Panc1 (cell line): ENCODE measurements at places on chromosomes 4 and X. TPM values are rescaled to one million over a fixed set of nuclear protein-coding genes. Genes with fewer than 3 reads are reported as not detected.
A peak's percentile ranks its signal among the peaks of the same experiment; 100 is the strongest.

DNA sequence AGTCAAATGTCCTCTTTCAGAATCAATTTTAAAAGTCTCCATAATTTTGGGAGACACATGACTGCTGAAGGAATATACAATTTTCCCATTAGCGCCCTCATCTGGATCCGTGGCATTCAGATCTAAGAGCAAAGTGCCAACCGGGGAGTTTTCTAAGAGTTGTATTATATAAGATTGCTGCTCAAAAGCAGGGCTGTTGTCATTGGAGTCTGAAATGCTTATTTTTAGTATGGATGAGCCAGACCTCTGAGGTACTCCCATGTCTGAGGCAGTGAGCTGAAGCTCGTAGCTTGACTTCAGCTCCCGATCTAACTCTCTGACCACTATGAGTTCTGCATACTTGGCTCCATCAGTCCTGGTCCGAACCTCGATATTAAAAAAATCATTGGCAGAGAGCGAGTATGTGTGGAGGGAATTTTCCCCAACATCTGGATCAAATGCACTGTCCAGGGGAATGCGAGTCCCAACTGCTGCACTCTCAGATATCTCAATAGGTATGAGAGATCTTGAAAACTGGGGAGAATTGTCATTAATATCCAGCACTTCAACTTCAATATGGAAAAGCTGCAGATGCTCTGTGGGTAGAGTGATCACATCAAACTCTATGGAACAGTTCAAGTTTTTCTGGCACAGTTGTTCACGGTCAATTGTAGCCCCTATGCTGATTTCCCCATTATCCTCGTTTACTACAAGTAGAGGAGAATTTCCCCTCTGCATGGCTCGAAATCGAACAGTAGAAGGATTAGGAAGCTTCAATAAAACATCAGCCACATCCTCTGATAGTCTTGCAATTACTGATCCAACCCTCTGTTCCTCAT lies 917 bp downstream of the PCDH18 start:
- peak overlapping the region; percentile 87 for H3K27ac ChIP-seq
- no peaks in the 10 kb centered on the region for H3K36me3 ChIP-seq
- DNase-seq: no peak
- H3K4me1 ChIP-seq: peaks cover 3% of the 10 kb centered on the region

GRCh38 chr4:89724716-89725115 lies 112.2 kb downstream of the SNCA start:
- no peak for DNase-seq
- H3K4me1 ChIP-seq: no peaks in the 10 kb centered on the region
- no peak overlapping the region for H3K27ac ChIP-seq
- H3K27me3 ChIP-seq: no peaks in the 10 kb centered on the region

DNA sequence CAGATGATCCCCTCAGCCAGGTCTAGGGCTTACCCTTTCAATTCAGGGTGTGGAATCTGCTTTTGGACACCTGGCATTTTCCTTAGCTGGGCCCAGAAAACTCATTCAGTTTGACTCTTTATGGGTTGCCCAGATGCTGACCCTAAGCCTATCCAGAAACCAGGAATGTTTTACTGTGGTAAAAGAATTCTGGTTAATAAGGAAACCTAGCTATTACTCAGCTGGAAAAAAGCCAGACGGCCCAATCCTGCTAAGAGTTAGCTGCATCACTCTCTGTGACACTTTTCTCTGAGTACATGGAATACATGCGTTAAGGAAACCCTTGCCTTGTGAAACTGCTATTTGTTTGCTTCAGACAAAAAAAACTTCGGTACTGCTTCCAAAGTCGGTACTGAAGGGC lies 28.0 kb downstream of the ING2 start:
- no peaks in the 10 kb centered on the region for H3K4me1 ChIP-seq
- H3K4me3 ChIP-seq: no peak overlapping the region
- H3K27ac ChIP-seq: no peak overlapping the region
- no peaks in the 10 kb centered on the region for H3K27me3 ChIP-seq

- no peaks in the 10 kb centered on the region for H3K36me3 ChIP-seq
- peak; percentile 15 for DNase-seq
- peaks cover 4% of the 10 kb centered on the region; the same call in 1 of the 2 replicates for H3K27me3 ChIP-seq
- no peaks in the 10 kb centered on the region for H3K4me1 ChIP-seq
Measured at GRCh38 chrX:135477576-135477975, 42.9 kb upstream of the INTS6L start.

DNA sequence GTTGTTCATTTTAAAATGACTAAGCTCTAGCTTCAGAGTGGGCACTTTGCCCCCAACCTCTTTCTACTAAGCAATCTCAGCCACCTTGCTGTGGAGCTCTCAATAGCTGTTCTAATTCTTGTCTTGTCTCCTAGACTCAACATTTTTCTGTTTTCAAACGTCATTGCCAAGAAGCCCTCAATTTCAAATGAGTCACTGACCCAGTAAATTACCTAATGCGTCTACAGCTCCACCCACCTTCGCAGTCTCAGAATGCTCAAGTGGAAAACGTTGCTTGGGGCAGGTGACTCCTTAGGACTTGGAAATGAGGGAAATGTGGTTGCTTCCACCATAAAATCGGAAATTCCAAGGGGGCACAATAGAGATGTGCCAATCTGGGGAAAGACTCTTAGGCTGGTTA lies 59.0 kb downstream of the ING2 start:
- no peaks in the 10 kb centered on the region for H3K27me3 ChIP-seq
- H3K36me3 ChIP-seq: no peaks in the 10 kb centered on the region
- H3K27ac ChIP-seq: no peak overlapping the region

GRCh38 chrX:88881536-88881935 lies 134.5 kb downstream of the CPXCR1 start:
- no peaks in the 10 kb centered on the region for H3K4me1 ChIP-seq
- H3K27me3 ChIP-seq: no peaks in the 10 kb centered on the region
- DNase-seq: no peak
- no peak overlapping the region for H3K4me3 ChIP-seq
- no peak overlapping the region for H3K27ac ChIP-seq
- no peaks in the 10 kb centered on the region for H3K36me3 ChIP-seq

GRCh38 chr4:3659131-3659530 lies 107.1 kb upstream of the ADRA2C start:
- H3K4me3 ChIP-seq: no peak overlapping the region
- no peak overlapping the region for H3K27ac ChIP-seq
- no peaks in the 10 kb centered on the region for H3K36me3 ChIP-seq
- H3K27me3 ChIP-seq: no peaks in the 10 kb centered on the region; the same call in 1 of the 2 replicates
- no peak for DNase-seq

Gene IBSP
- not detected for total RNA-seq

- H3K4me1 ChIP-seq: no peaks in the 10 kb centered on the region
- H3K27me3 ChIP-seq: no peaks in the 10 kb centered on the region
- DNase-seq: no peak
- no peak overlapping the region for H3K27ac ChIP-seq
- no peak overlapping the region for H3K4me3 ChIP-seq
Measured at GRCh38 chr4:148065075-148065474, 333.2 kb downstream of the ARHGAP10 start.

DNA sequence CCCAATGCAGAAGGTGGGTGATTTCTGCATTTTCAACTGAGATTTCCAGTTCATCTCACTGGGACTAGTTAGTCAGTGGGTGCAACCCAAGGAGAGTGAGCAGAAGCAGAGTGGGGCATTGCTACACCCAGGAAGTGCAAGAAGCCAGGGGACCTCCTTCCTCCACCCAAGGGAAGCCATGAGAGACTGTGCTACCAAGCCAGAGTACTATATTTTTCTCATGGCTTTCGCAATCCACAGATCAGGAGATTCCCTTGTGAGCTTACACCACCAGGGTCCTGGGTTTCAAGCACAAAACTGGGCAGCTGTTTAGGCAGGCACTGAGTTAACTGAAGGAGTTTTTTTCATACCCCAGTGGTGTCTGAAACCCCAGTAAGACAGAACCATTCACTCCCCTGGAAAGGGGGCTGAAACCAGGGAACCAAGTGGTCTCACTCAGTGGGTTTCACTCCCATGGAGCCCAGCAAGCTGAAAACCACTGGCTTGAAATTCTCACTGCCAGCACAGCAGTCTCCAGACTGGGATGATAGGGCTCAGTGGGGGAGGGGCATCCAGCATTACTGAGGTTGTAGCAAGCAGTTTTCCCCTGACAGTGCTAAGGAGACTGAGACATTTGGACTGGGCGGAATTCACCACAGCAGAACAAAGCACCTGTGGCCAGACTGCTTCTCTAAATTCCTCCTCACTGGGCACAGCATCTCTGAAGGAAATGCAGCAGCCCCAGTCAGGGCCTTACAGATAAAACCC lies 903.4 kb downstream of the TECRL start:
- H3K4me3 ChIP-seq: no peak overlapping the region
- H3K4me1 ChIP-seq: no peaks in the 10 kb centered on the region
- no peak for DNase-seq
- H3K27ac ChIP-seq: no peak overlapping the region
- no peaks in the 10 kb centered on the region for H3K36me3 ChIP-seq

Gene CD38
- total RNA-seq: 0.15 TPM

DNA sequence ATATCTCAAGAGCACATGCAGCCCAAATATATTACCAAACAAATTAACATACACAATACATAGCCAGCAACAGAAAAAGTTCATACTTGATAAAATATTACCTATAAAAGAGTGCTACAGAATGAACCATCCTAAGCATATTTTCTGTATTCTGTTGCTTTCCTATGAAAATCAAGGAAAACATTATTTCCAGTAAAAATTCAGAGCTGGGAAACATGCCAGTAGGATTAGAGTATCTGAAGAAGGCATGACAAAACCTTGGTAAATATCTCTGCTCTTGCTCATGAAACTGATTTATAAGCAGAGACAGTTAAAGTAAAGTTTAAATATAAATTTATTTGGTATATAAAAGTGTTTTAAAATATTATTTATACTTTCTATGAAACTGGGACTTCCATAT lies 599.7 kb downstream of the ARAP2 start:
- no peaks in the 10 kb centered on the region for H3K4me1 ChIP-seq
- H3K4me3 ChIP-seq: no peak overlapping the region
- H3K27ac ChIP-seq: no peak overlapping the region
- DNase-seq: no peak
- no peaks in the 10 kb centered on the region for H3K27me3 ChIP-seq

DNA sequence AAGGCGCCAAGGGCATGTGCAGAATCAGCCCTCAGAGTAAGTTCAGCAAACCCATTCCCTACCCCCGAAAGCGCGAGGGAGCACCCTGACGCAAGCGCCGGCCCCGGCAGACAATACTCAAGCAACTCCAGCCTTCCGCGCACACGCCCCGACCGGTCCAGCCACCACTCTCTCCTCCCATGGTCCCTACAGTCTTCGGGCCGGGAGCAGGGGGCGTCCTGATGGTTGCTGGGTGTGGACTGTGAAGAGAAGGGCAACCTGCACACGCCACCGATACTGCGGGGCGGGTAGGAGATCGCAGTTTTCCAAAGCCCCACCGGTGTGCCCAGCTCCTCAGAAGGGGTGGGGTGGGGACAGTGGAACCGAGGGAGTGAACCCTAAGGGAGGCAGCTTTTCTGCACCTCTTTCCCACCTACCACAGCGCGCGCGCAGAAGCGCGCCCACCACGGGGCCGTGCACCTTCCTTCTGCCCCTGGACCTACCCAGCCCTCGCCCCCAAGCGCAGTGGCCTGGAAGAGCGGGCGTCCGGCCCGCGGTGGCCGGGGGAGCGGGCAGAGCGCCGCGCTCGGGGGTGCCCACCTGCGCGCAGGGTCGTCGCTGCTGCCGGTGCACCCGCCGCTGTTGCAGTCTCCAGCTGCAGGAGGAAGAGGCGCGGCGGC lies 650.2 kb upstream of the DIPK2B start:
- H3K36me3 ChIP-seq: no peaks in the 10 kb centered on the region; the same call in 1 of the 2 replicates
- no peaks in the 10 kb centered on the region for H3K27me3 ChIP-seq
- DNase-seq: no peak
- H3K27ac ChIP-seq: peak overlapping the region; percentile 93
- H3K4me1 ChIP-seq: peaks cover 10% of the 10 kb centered on the region; the same call in 1 of the 2 replicates
- H3K4me3 ChIP-seq: peak overlapping the region; percentile 90

DNA sequence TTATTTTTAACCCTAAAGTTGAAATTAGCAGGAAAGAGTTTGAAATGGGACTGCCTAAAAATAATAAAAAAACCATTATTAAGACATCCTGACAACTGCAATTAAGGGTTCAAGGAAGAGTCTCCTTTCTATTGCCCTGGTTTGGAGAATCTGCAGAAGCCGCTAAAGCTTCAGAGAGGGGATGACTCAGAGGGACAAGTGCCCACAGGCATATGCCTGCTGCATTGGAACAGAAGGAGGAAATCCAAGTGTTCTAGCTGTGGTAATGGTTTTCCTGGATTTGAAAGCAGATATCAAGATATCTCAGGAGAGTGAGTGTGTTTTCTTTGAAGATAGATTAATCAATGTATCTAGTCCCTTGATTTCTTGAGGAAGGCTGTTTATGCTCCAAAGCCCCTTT lies 235.1 kb upstream of the TAPT1 start:
- no peak overlapping the region for H3K27ac ChIP-seq
- no peaks in the 10 kb centered on the region for H3K4me1 ChIP-seq
- no peak for DNase-seq
- H3K4me3 ChIP-seq: no peak overlapping the region
- no peaks in the 10 kb centered on the region for H3K27me3 ChIP-seq

DNA sequence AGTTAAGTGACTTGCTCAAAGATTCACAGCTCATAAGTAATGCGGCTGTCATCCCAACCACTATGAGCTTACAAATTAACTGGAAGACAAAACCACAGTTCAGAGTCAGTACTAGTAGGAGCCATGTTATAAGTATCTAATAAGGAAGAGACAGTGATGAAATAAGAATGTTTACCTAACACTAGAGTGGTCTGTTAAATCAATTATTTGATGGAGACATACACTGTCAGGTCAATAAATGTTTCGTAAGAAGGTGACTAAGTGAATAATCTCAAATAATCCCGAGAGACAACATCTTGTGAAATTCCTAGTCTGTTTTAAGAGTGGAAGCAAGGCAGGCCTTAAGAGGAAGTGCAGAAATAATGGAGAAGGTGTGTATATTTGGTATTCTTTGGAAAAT lies 25.8 kb upstream of the AMELX start:
- H3K4me3 ChIP-seq: no peak overlapping the region
- no peaks in the 10 kb centered on the region for H3K36me3 ChIP-seq
- no peaks in the 10 kb centered on the region for H3K27me3 ChIP-seq

DNA sequence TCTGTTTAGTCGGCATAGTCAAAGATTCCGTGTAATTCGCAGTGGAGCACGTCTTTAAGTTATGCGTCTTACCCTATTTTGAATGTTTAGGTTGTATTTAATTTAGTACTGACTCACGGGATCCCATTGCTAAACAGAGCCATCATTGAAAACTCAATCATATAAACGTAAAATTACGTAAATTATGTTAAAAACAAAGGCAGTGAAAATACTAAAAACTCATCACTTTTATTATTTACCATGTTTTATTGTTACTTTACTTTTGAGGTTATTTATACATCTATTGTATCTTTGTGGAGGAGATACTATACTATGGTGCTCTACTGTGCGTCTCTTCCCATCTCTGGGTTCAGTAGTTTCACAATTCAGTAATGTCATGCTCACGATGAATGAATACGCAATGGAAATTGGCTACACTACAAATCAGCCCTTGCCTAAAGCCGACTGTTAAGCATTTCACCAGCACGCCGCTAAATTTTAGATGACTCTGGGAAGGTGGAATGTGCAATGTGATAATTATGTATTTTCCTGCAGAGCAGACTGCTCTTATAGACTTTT lies 944 bp downstream of the FUNDC2 start:
- peaks cover 17% of the 10 kb centered on the region for H3K4me1 ChIP-seq
- DNase-seq: peak; percentile 53
- no peaks in the 10 kb centered on the region for H3K27me3 ChIP-seq
- H3K27ac ChIP-seq: peak overlapping the region; percentile 100
- peak overlapping the region; percentile 89 for H3K4me3 ChIP-seq

Gene CSN1S1
- total RNA-seq: not detected

Gene NUP62CL
- total RNA-seq: 1.1 TPM

Gene GRIA3
- total RNA-seq: not detected
